ENCODE measurements at places on chromosomes 13 and 19.

DNA sequence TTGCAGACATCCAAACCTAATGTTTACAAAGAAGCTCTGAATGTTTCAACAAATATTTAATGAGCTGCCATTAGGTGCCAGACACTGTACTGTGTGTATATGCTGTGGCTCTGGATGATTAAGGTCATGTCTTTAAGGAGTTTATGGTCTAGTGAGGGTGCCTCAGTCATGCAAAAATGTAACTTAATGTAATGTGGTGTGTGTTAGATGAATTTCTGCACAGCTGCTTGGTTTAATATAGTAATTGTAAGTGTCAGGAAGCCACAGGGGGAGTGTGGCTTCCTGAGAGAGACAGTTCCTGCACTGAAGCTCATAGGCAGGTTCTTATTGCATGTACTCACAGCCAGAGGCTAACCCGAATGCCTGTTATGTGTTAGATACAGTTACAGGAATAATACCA is 43.3 kb downstream of the SPATA13 start:
- DNase-seq = no peak

DNA sequence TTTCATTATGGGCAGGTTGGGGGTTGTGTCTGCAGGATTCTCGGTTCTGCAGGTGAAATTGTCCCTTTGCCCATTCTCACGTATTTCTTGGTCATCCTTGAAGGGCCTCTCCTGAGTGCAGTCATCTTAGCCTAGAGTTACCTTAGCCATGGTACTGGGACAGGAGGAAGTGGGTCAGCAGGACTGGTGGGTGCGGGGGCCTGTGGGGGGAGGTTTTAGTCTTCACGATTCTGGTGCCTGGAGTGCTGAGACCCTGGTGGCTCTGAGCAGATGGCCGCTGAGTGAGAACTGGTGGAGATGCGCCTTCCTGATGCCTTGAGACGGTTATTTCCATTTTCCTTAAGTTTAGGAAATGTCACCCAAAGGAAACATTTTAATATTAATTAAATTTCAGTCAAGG is 11.8 kb downstream of the COL4A2 start:
- no peak for DNase-seq

DNA sequence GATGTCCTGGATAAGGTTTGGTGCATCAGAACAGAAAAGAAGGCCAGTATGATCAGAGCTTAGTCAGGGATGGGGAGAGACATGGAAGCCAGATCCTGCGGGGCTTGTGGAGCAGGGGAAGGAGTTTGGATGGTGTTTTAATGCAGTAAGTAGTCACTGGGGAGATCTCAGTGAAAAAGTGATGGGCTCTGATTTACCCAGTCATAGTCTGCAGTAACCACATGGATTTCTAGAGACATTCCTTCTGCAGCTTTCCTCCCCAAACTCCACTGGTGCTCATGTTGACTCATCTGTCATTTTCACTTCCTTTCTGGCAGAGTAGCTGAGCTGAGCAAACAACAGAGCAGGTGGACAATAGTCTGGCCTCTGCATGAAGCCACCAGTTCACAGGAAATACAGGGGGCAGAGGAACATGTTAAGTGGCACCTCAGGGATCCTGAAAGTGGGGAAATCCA is 144.1 kb downstream of the DPF1 start:
- DNase-seq = no peak

DNA sequence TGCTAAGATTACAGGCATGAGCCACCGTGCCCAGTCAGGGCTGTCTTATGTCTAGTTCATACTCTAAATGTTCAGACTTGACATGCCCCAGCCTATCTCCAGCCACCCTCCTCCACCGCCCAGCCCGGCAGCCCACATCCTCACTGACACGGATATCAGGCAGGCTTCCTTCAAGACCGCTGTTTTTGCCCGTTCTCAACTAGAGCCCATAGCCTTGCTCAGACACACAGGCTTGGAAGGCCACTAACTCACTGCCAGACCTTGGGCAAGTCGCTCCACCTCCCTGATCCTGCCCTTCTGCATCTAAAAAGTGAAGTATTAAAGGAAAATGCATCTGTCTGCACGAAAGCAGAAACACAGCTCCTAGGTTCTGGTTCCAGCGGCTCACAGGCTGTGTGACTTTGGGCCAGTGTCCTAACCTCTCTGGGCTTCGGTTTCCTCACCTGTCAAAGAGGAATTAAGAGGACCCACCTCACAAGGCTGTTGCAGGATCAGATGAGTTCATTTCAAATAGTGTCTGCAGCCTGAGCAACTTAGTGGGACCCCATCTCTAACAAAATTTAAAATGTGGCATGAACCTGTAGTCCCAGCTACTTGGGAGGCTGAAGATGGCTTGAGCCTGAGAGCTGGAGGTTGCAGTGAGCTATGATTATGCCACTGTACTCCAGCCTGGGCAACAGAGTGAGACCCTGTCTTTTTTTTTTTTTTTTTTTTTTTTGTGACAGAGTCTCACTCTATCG is 14.5 kb upstream of the CERS4 start:
- DNase-seq = peak; percentile 39

GRCh38 chr13:21120191-21120590 is 56.2 kb downstream of the SKA3 start:
- DNase-seq = no peak

GRCh38 chr13:34657716-34658115 is 284.4 kb upstream of the NBEA start:
- DNase-seq = no peak

DNA sequence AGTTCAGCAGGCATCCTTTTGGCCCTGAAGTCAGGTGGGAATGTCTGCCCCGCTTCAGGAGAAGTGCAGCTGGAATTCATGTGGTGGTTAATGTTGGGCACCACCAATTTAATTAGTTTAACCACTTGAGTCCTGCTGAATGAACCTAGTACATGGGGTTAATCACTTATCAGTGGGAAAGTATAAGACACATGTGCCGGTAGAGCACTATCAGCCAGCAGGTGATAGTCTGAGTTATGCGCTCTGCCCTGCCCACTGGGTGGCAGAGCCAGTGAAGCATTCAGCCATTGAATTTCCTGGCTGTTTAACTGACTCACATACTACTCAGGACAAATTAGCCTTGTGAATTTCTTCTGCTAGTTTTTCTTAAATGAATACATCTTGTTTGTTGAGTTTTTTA is 789.7 kb upstream of the PRR20A start:
- DNase-seq = no peak

DNA sequence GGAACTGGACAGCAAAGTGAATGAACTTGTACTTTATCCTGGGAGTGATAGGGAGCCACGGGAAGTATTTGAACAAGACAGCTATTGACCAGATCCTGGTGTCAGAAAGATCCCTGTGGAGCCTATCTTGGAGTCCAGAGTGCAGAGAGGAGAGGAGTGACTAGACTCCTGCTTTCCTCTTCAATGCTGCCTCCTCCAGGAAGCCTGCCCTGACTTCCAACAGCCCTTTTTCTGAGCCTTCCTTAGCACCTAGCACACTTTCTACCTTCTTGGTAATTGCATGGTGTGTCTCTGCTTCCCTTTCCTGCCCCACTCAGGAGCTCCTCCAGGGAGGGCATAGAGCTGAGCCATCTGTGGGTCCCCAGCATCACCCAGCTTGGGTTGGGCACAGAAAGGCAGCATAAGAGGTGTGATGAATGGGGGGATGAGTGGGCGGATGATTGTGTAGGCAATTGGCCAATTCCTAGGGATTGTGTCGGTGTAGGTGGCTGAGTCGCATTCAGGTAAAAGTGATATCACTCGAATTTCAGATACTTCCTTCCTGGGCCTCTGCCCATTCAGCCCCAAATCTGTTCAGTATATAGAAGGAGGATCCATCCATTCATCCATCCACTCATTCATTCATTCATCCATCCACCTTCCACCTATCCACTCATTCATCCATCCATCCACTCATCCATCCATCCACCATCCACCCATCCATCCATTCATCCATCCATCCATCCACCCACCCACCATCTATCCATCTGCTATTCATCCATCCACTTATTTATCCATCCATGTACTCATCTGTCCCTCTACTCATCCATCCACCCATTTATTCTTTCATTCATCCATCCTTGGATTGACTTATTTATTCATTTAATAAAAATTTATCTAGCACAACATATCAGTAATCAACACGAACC is 26.9 kb downstream of the CYP4F22 start:
- DNase-seq = no peak

- DNase-seq = no peak
Measured at GRCh38 chr13:39740761-39741160, 85.3 kb downstream of the COG6 start.

DNA sequence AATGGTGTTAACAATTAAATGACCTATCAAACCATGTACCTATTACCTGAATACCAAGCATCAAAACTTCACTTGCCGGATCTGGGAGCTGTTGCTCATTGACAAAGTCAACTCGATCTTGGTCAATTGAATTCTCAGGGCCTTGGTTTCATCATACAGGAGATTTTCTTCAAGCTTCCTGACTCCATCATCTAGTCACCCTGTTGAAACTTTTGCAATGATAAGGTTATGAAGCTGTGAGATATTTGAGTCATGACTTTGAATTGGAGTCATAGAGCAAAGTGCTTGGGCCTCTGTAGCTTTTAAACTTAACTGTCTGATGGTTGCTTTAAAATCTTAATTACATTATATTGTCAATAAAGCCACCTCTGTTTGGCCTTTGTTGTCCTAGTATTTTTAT is 260.9 kb downstream of the COG6 start:
- DNase-seq = no peak

DNA sequence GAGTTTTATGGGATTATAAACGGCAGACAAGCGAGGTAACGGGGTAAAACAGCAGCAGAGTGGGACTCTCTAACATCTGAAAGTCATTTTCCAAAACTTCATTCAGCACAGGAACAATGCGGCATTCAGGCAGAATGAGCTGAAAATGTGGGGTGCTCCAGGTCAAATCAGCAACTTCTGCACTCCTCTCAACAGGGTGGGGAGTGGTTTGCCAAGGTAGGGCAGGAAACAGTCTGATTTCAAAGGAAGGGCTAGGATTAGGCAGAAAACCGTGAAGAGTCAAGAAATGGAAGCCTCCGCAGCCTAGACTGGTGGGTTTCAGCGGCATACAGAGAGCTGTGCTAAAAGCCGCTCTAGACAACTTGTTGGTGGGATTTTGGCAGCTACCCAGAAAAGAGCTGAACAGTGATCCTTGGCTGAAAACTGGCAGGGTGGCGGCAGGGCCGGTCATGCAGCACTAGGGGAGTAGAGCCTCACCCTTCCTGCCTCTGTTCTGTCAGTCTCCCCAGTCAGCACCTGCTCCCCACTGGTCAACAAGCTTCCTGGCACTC is 154.2 kb upstream of the KLF12 start:
- DNase-seq = peak; percentile 23

DNA sequence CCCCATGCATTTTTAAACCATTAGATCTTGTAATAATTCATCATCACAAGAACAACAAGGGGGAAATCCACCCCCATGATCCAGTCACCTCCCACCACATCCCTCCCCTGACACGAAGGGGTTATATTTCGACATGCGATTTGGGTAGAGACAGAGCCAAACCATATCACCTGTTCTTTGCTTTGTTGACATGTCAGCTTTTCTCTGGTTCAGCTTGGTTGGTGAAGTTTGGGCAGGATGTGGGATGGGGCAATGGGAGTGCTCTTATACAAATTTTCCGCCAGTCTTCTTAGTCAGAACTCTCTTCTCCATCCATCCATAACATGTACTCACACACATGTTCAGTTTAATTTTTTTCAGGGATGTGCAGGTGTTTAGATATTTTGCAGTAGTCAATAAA is 12.9 kb downstream of the TPP2 start:
- peak; percentile 28 for DNase-seq

DNA sequence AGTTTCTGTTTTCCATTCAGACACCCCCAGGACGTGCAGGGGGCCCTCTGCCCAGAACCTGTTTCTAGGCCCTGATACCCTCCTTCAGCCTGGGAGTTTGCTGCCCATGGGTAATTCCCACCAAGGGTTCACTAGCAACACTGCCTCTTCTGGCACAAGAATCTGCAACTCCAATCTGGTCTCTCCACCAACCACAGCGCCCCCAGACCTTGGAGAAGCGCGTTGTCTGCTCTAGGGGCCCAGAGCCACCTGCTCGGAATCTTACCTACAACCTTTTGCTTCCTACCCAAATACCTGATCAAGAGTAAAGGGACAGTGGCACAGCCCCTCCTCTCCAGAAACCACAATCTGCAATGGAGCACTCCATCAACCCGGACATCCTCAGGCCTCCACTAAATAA is 763 bp downstream of the ZNF180 start:
- DNase-seq = peak; percentile 17

DNA sequence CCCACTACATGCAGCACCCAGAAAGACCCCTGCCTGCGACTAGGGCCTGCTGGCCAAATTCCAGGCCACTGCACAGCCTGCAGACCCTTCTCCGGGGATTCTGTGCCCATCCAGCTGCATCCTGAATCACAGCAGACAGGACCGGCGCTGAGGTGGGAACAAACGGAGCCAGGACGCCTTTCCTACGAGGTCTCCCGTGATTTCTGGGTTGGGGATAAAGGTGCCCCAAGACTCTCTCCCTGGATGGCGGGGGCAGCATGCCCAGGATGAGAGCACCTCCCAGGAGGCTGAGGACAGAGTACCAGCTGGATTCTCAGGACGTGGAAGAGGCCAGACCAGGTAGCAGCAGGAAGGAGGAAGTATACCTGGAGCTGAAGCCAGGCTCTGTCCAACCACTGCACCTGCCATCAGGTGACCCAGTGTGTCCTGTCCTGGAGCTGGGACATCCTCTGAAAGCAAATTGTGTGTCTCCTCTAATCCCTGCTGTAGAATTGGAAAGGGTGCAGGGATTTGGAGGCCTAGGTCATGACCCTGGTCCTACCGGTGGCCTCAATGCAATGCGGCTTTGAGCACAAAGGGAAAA is 3.4 kb upstream of the FUT5 start:
- DNase-seq = no peak

DNA sequence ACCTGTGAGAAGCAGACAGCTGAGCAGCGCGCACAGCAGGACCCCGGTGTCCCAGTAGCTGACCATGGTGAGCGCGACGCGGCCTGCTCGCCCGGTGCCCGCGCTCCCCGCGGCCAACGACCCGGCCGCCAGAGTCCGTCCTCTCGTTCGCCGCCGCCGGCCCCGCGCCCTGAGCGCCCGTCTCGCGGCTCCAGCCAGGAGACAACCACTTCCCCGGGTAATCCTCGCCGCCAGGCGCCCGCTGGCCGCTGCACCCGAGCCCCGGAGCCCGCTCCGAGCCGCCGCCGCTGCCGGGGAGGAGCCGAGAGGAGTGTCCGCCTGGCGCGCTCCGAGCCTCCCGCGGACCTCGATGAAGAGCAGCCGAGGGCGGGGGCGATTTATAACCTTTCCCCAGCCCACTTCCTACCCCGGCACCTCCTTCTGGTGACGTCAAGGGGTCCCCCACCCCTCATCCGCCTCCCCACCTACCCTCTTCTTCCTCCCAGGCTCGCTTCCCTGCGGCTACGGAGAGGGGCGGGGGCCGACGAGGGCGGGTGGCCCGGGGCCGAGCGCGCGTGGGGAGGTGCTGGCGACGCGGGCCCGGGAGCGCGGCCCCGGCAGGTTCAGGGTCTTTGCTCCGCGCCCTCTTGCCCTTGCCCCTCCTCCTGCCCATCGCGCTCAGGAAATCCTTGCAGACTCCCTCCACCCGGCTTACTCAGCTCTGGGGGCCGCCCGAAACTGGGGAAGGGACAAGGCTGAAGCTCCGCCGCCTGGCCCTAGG is at the start of gene FLT1:
TSS of gene FLT1 (minus strand) at position 351 of the 760 bp plus-strand sequence. CDS start at position 66, 285 bp downstream.
- DNase-seq = peak; percentile 40

GRCh38 chr19:2170219-2170618 is 6.5 kb downstream of the DOT1L start:
- no peak for DNase-seq
